ENCODE measurements at places on chromosomes 3 and 15.

GRCh38 chr3:177236704-177237103 lies 39.4 kb upstream of the TBL1XR1 start:
- no peak for DNase-seq

- DNase-seq = no peak
These were observed 5.5 kb downstream of the ADAMTSL3 start for GRCh38 chr15:83659417-83659812.

DNA sequence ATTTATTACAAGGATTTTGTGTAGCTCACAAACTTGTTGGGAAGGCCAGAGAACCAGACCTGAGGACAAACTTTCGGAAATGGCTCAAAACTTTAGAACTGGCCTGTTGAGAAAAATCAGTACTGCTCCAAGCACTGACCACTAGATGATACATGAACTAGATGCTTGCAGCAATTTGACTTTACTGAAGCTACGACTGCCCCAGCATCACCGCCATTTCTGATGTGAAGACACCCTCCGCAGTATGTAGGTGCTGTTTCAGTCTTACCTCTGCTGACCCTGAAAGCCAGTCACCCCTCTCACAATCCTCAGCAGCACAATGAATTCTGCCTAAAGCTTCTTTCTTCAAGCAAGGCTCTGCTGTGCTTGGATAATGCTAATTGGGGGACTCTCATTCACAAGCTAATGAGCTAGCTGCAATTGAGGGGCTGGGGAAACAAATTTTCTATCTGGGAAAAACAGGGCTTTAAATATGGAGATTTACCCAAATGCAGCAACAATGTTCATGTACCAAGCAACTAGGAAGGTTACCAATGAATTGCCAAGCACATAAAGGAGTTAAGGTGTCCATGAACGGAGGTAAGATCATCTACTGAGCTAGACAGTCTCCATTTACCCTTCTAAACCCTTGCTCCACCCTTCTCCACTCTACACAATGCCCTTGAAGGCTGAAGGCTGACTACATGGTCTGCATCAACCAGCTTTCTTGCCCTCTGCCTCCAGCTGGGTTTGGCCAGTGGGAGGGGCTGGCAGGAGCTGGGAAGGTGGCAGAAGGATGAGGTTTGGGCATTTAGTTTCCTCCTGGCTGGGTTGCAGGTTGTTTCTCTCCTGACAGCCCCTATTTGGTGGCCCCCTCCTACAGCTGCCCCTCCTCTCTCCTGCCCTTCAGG lies 53.2 kb upstream of the FSTL1 start:
- DNase-seq = no peak

DNA sequence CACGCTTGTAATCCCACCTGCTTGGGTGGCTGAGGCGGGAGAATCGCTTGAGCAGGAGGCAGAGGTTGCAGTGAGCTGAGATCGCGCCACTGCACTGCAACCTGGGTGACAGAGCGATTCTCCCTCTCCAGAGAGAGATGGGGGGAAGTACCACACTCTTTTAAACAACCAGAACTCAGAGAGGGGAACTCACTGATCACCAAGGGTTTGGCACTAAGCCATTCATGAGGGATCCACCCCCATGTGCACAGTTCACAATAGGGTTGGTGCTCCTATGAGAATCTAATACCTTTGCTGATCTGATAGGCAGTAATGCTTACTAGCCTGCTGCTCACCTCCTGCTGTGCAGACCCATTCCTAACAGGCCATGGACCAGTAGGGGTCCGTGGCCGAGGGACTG lies 51.6 kb downstream of the QTRT2 start:
- no peak for DNase-seq

DNA sequence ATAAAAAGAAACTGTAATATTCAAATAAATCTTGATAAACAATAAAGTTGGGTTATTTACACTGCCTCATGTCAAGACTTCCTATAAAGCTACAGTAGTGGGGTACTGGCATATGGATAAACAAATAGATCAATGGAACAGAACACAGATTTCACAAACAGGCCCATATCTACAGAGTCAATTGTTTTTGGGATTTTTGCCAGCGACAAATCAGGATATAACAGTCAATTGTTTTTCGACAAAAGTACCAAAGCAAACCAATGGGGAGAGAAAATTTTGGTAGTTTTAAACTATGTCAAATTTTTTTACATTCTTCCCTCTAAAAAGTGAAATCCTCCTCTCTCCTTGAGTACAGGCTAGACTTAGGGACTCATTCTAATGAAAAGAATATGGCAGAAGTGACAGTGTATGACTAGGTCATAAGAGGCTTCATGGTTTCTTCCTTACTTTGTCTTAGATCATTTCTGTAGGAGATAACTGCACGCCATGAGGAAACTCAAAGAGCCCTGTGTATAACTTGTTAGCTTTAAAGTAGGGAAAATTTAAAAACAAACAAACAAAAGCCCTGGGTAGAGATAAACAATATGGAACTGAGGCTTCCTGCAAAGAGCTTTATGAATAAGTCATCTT lies 16.9 kb downstream of the IP6K1 start:
- no peak for DNase-seq

DNA sequence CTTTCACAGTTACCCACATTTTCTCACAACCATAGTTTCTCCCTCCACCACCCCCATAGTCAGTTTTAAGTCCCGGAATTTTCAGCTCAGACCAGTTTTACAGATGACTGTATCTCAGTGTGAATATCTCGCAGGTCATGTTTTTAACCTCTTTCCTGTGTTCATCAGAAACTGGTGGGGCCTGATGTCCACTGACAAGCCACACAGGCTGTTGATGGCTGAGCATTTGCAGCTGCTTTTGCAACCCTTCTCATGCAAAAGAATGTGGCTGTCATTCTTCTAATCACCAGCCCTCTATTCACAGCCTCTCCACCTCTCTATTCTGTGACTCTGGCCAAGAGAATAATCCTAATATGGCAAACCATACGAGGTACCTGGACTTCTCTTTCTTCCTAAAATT lies 8.5 kb downstream of the GYG1 start:
- DNase-seq = no peak

DNA sequence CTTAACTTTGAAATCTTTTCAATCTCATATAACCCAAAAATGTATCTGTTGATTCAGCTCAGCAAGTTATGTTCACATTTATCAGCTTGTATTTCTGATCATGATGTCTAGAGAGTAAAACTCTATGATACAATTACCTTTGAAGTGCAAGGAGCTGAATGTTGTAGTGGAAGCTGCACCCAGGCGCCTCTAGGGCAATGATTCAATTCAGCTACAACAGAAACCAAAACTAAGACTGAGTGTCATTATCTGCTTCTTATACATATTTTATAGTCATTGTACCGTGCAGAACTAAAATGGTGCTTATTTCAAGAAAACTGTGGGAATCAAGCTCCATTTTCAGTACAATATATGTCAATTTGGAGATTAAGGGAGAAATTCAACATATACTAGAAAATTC lies 1237.5 kb downstream of the ZPLD1 start:
- no peak for DNase-seq

- DNase-seq = no peak
These were observed 103.3 kb downstream of the TBL1XR1 start for GRCh38 chr3:177093966-177094365.

GRCh38 chr3:156749244-156749643 lies 74.9 kb downstream of the TIPARP start:
- no peak for DNase-seq

DNA sequence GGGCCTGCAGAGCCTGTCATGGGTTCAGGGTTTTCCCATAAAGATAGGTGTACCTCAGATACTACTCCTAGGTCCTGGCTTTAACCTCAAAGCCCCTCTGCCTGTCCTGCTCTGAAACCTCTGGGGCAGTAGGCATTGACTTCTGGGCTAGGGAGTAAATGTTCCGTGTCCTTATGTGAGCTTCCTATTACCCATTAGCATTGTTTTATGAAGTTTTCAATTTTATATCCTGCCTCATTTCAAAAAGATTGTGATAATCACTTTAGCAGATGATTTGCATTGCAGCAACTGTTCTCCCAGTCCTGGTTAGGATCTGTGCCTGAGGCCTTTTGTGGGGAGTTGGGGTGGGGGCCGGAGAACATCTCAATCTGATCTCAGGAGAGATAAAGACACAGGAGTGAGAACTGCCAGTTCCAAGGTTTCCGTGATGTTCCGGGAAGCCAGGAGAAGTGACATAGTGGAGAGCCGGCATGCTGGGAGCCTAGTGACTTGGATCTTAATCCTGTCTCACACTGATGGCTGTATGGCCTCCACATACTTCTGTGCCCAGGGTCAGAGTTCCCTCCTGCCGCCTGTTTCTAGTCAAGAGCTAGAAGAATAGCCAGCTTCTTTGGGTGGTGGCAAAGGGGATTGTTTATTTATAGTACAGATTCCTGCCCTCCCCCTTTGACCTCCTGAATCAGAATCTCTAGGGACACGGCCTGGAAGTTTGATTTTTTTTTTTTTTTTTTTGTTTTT lies 10.6 kb downstream of the TPM1 start:
- no peak for DNase-seq

- DNase-seq = no peak
These were observed 21.0 kb downstream of the ILDR1 start for GRCh38 chr3:122000936-122001605.

GRCh38 chr15:92675485-92675884 lies 19.9 kb upstream of the FAM174B start:
- no peak for DNase-seq

DNA sequence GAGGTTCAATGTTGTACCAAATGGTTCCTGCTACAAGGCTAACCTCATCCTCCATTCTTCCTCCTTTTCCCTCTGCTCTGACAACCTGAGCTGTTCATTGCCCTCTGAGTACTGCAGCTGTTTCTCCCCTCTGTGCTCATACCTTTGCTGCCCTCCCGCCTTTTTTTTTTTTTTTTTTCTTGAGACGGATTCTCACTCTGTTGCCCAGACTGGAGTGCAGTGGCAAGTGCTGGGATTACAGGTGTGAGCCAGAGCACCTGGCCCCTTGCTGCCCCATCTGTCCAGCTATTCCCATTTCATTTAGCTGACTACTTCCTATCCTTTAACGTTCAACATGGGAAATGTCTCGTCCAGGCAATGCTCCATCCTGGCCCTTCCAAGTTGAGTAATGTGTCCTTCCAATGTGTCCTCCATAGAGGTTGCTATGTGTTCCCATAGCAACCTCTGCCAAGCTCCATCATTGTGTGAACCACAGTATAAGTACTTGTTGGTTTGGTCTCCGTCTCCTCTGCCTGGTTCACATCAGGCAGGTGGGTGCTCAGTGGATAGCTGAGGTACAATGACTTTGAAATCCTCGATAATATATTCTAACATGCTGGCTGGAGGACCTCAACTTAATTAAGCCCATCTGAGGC lies 179.9 kb upstream of the ANKRD28 start:
- DNase-seq = no peak

DNA sequence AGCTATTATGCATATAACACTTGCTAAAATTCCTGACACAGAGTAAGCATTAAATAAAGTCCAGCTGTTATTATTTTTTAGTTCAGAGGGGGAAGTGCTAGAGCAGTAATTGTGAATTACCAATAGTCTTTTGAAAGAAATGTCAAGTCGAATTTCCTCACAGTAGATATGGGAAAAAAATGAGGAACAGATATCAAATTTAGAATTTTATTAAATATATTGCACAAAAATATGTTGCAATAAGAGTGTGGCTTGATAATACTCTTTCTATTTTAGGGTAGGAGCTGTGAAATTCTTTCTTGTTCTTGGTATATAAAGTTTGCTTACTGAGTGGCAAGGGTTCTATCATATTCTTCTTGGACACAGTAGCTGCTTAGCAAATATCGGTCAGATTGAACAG lies 181.3 kb downstream of the NFKBIZ start:
- no peak for DNase-seq

- DNase-seq = no peak
These were observed 51.7 kb upstream of the TSPAN3 start for GRCh38 chr15:77122576-77122975.

DNA sequence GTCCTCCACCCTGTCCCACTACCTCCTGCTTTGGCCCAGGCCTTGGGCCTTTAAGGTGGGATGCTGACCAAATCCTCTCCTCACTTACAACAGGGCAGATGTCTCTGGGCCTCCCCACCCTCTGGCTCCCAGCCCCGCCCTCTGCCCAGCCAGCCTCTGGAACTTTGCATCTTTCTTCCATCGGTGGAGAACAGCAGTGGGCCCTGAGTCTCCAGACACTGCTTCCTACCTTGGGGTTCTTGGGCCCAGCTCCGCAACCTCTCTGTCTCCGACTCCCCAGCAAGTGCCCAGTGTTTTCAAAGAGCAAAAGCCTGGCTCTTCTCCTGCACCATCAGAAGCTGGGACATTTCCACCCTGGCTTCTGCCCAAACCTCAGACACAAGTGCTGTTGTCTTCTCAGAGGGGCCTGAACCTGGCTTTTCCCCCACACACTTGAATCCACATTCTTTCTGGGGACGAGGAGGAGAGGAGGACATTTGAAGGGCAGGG lies 33.1 kb downstream of the MRAS start:
- DNase-seq = no peak

DNA sequence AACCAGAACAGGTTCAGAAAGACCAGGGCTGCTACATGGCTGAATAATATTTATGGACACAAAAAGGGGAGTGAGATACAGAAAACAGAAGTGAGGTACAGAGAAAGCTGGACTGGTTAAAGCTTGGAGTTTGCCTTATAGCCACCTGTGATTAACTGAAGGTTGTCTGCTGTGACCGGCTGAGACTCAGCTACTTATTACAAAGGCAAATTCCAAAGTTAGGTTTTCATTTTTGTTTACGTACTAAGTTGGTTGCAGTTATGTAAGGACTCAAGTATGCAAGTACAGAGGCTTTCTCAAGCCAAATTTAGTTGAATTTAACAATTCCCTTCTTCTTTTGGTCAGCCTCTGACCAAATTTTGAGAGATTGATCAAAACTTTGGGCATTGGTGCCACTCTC lies 264.6 kb downstream of the THSD4 start:
- DNase-seq = no peak

DNA sequence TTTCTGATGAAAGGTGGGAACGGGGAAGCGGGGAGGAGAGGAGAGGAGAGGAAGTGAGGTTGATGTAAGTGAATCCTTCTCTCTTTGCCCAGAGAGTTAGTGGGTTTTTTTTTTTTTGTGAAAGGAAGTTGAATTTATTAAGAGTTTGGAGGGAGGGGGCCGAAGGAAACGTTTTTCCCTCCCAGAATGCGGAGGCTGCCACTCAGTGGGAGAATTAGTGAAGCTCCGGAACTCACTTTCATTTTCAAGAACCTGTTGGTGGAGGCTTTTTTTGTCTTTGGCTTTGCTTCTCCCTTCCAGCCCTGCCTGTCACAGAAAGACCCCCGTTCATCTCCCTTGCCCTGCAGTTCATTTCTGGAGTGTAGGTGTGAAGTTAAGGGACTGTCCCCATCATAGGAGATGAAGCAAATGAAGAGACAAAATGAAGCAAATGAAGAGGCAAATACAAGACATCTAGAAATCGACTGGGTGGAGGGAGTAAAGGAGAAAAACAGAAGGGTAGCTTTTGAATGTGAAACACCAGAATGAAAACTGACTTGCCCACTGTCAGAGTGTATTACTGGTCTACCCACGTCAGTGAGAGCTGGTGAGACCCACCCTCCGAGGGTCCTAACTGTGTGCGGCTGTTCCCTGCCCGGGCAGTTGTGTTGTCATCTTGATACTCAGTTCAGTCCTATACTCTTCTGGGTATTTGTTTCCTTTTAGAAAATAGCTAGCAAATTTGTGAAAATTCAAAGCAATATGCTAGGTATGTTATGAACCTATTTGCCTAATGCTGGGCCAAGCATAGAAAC lies 91.5 kb downstream of the ITPR1 start:
- no peak for DNase-seq

Measured in fibroblast of skin of left quadriceps (primary cell).